ENCODE measurements at places on chromosomes 6 and 20.

DNA sequence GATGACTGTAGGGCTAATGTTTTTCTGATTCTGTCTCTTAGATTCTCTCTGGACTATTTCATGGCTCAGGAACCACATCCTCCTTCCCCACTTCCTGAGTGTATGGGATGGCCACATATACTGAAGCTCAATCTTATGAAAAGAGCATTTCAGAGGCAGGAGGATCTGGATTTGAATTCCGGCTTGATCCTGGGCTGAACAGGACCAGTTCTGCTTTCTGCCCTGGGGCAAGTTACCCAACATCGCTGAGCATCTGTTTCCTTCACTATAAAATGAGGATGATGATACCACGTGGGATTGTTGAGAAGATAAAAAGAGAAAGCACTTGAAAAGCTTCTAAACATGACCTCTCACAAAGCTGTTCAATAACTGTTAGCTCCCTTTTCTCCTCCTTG lies 168.4 kb upstream of the TNFAIP3 start:
- no peak for DNase-seq

DNA sequence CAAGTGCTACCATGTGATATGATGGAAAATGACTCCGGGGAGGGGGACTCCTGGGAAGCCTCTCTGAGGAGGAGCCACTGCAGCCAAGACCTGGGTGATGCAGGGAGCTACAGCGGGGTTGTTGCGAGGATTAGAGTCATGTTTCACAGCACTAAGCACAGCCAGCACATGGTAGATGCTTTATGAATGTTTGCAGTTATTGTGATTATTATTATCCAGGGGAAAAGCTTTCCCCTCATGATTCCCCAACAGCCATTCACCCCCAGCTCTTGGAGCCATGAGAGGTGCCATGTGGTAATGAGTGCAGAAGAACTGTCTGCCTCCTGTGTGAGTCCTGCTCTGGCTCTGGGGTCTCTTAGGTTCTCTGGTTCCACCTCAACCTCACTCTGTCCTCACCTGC lies 39.9 kb downstream of the RSPO4 start:
- DNase-seq = no peak

- DNase-seq = no peak
Observed at GRCh38 chr20:57076152-57076652, 190.2 kb downstream of the BMP7 start.

DNA sequence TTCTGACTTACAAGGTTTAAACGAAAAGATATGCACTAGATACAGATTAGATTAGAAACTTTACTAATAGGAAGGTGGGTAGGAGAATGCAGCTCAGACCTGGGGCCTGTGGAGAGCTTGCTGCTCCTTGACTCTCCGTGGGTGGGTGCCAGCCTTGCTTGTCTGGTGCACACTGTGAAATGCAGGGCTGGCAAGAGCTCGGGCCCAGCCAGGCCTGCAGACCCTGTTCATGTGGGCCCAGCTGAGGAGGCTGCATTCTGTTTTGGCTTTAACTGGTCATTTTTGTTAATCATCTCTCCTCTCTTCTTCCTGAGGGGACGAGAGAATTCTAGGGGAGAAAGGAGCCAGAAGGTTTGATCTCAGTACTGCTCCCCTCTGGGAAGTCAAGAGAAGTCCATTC lies 325.4 kb downstream of the QKI start:
- no peak for DNase-seq

GRCh38 chr6:100726666-100727065 lies 154.5 kb downstream of the ASCC3 start:
- DNase-seq = no peak

DNA sequence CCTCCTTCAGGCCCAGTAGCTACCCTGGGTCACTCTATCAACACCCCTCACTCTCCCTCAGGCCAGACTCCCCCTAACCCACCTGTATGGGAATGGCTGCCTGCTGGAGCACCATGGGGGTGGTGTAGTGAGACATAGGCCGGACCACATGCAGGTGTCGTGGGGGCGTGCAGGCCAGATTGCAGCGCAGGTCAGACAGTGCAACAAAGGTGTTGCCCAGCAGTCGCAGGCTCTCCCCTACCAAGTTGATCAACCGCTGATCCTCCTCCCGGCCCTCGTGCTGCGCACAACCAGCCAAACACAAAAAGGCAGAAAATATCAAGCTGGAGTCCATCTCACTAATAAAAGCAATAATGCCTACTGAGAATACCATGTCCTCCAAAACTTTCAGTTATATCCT lies 7.1 kb downstream of the BAG6 start:
- DNase-seq = no peak

DNA sequence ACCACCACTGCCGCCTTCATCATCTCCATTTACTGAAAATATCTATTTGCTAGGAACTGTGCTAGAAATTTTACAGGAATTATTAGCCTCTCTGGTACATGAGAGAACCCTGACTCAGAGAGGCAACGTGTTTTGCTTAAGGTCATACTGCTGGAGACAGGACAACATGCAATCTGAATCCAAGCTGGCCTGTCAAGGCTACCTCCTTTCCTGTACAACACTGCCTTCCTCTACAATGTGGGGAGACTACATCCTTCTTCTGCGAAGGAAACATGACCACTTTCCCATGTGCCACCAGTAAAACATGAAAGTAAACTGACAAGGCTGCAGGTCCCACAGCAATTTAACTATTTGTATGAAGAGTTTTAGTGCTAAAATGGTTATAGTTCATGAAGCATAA lies 200.9 kb downstream of the BACH2 start:
- no peak for DNase-seq

GRCh38 chr6:115001731-115002350 lies 659.0 kb upstream of the HS3ST5 start:
- no peak for DNase-seq

GRCh38 chr6:111114482-111114881 lies 27.2 kb downstream of the SLC16A10 start:
- DNase-seq = no peak

DNA sequence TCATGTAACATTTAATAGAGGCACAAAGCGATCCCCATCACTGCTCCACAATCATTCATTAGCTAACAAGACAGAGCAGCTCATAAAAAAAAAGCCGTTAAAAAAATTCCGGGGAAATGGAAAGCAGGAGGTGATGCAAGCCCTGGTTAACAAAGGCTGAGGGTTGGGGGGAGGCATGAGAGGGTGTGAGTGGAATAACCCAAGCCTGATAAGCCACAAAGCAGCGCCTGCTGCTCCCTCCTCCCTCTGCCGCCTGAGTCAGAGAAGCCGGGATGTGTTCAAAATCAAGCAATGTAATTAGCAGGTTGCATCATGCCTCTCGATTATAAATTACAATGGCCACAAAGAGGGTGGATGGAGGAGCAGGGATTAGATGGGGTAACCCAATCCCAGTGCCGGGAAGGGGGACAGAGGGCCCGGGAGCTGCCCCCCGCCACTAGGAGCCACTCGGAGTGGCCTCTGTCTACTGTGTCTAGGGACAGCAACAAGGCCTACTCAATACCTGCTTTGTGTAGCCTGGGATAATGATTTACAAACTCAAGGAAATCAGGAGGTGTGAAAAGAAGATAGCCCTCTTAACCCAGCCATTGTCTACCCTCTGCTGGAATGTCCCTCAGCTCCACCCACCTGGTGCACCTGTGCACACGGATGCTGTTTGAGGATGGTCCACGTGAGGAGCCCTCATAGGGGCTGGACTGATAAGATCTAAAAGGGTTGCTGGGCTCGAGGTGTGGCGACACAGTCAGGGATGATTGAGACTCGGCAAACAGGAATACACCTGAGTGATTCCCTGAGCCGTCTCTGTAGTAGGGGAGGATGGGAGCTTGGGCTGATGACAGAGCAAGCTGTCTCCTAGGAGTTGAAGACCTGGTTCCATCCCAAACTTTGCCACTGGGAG lies 156.9 kb downstream of the VEGFA start:
- no peak for DNase-seq

- DNase-seq = no peak
Observed at GRCh38 chr6:46584586-46584985, 68.0 kb downstream of the CYP39A1 start.

DNA sequence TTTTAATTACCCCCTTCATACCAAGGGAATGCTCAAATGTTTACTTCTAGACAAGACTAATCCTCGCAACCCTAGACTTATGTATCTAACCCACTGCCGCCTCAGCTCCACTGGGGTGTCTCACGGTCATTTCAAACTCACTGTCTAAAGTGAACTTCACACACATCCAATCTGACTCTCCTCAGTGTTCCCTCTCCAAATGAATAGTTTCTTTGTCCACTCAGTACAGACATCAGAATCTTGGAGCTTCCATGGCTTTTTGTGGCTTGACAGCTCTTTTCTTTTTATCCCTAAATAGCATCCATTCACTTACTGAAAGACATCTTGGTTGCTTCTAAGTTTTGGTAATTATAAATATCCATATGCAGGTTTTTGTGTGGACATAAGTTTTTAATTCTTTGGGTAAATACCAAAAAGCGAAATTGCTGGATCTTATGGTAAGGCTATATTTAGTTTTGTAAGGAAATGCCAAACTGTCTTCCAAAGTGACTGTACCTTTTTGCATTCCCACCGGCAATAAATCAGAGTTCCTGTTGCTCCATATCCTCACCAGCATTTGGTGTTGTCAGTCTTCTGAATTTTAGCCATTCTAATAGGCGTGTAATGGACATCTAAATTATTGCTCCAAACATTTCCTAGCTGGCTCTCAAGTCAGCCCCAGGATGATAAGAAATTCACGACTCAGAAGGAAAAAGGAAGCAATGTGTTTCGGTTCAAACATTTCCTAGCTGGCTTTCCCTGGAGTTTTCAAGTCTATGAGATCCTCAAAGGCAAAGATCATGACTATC lies 73.1 kb downstream of the DNAAF9 start:
- DNase-seq = no peak

GRCh38 chr6:45415315-45415714 lies 37.6 kb upstream of the SUPT3H start:
- no peak for DNase-seq

GRCh38 chr6:157271441-157271840 lies 51.9 kb downstream of the TMEM242 start:
- DNase-seq = no peak

DNA sequence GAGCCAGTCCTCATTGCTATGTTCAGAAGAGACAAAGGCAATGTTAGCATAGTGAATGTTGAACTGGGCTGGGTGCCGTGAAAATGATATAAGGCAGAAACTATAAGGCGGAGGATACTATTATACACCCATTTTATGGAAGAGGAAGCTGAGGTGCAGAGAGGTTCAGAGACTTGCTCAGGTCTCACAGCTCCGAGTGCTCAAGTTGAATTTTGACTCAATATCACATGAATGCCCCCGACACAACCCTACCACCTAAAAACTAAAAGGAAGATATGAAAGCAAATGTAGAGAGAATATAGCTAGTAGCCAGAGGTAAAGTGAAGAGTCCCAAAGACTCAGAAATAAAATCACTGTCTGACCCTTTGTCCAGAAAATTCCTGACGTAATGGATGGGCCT lies 56.7 kb downstream of the PPP1R16B start:
- no peak for DNase-seq

DNA sequence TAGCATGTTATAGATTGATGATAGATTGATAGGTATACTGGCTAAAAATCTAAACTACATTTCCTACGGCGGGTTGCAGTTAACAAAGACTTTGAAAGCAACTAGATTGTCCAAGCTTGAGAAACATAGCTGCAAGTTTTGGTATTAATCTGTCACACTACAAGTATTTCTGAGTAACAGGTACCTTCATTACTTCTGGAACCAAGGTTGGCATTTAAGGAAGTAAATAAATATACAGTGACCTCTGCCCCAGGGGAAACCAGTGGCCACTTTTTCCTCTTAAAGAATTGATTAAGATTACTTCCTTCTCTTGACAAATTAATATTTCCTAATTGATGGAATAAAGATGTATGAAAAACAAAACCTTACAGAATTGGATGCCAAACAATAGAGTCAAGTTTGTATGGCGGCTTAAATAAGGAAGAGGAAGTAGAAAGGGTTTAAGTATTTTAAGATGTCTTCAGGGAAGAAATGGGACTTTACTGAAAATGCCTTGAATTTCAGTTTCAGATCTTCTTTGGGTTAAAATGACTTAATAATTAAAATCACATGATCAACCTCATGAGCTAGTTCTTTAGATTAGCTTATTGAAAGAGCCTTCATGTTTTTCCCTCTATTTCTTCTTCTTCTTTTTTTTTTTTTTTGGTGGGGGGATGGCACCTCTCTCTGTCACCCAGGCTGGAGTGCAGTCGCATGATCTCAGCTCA lies 132.8 kb downstream of the DOK5 start:
- no peak for DNase-seq

- DNase-seq = no peak
Observed at GRCh38 chr20:7926767-7927166, 13.5 kb downstream of the HAO1 start.

DNA sequence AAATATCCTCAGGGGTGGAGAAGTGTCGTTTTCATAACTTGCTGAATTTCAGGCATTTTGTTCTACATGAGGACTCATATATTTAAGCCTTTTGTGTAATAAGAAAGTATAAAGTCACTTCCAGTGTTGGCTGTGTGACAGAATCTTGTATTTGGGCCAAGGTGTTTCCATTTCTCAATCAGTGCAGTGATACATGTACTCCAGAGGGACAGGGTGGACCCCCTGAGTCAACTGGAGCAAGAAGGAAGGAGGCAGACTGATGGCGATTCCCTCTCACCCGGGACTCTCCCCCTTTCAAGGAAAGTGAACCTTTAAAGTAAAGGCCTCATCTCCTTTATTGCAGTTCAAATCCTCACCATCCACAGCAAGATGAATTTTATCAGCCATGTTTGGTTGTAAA lies 20.3 kb upstream of the MAPK13 start:
- DNase-seq = no peak

GRCh38 chr20:62320581-62321354 lies 18.0 kb downstream of the ADRM1 start:
- no peak for DNase-seq

GRCh38 chr6:150687508-150687907 lies 87.8 kb downstream of the PLEKHG1 start:
- DNase-seq = no peak

- DNase-seq = no peak
Observed at GRCh38 chr6:21965016-21965415, 331.8 kb downstream of the PRL start.

DNA sequence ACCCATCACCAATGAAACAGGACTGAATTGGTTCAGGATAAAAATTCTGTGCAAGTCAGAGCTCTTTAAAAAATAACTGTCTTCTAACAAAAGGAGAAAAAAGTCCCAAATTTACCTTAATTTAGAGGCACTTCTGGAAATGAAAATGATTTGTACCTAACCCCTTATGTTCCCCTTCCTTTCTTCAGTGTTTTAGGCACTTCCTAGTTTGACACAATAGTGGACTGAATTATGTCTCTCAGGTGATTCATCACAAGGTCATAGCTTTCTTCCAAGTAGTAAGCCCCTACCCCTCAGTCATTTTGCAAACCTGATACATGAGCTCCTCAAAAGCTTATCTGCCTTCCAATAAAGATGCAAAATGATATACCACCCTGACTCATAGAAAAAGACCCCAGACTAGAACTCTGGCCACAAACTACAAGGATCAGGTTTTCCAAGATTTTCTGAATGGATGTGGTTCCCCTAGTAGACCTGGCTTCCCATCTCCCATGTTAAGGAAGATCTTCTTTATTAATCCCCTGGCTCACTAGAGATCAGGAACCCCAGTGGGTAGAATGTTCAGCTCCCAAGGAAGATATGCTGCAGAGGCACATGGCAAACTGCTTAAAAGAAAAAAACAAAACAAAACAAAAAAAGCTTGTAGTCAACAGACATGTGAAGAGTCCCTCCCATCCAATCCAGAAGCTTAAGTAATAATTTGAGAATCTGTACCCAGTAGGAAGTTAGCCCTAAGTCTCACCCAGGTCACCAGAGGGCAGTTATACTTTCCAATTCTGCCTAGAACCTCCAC lies 3.6 kb downstream of the PPP1R10 start:
- no peak for DNase-seq

- no peak for DNase-seq
Observed at GRCh38 chr6:53998303-53998702, 112.9 kb upstream of the MLIP start.
